ENCODE measurements at places on chromosomes 13 and 19.

DNA sequence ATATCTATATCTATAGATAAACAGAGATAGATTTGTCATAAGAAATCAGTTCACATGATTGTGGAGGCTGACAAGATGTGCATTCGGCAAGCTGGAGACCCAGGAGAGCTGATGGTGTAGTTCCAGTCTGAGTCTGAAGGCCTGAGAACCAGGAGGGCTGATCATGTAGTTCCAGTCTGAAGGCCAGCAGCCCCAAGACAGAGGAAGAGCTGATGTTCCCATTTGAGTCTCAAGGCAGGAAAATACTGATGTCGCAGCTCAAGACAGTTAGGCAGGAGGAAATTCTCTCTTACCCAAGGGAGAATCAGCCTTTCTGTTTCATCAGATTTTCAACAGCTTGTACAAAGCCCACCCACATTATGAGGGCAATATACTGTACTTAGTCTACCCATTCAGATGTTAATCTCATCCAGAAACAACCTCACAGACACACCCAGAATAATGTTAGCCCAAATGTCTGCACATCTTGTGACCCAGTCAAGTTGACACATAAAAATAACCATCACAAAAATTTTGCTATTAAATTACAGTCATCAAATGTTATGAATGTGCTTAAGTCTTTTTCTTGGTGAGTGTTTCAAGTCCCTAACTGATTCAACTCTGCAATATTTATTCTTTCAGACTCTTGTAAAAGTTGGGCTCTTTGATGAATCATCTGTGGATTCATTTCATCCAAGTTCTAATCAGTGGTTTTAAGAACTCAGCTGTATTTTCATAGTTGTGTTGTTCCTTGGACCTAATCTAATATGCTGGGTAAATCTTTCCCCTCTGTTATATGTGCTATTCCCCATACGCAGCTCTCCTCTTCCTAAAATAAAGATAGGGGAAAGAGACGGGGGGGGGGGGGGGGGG, 22.7 kb upstream of the LRCH1 start:
- DNase-seq = no peak

GRCh38 chr13:44437356-44438233, 64.0 kb downstream of the SERP2 start:
- DNase-seq = peak; percentile 36

- DNase-seq = no peak
These were observed 18.6 kb downstream of the DOCK9 start for GRCh38 chr13:98959291-98959690.

DNA sequence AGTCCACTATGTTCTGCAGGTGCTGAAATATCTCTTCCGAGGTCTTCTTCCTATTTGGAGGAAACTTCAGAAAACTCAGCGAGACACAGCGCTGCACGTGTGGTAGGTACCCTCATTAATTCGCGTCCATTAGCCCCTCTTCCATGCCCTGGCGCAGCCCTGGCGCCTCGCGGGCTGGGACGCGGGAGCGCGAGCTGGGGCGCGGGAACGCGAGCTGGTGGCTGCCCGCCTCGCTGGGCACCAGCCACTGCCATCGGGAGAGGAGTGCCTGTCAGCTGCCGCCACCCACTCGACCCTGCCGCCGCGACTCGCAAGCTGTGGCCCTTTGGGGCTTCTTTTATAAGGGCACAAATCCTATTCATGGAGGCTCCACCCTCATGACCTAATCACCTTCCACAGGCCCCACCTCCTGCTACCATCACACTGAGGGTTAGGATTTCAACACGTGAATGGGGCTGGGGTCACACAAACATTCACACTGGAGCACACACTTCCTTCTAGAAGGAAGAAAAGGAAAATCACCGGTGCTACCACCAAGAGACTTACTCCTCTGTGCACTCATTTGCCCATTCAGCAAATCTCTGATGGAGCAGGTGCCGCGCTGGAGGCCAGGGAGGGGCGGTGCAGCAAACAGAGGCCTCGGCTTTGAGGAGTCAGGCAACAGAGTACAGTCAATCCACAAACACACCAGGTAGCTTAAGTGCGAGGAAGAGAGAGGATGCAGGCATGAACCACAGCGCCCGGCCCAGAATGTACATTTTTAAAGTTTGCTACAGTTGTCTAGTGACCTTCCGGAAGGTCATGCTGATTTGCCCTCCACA, 43.0 kb upstream of the LATS2 start:
- no peak for DNase-seq

DNA sequence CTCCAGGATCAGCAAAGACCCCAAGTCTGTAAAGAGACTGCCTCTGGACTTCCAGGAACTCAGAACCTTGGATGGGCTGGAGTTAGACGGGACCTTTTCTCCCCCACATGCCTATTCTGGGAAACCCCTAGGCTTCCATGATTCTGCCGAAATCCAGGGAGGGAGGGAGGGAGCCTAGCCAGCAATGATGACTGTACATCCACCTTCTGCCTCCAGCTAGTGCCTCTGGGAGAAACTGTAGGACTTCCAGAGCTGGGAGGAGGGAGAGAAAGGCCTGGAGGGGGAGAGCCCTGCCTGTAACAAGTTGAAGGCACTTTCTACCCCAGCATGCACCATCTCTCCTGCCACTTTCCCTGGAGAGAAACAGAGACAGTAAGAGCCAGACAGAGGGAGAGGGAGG, 6.0 kb upstream of the HAS1 start:
- no peak for DNase-seq

GRCh38 chr13:79989217-79989661, 351.7 kb downstream of the SPRY2 start:
- DNase-seq = no peak

- DNase-seq = no peak
These were observed 73.1 kb downstream of the TNFSF13B start for GRCh38 chr13:108342369-108343289.

DNA sequence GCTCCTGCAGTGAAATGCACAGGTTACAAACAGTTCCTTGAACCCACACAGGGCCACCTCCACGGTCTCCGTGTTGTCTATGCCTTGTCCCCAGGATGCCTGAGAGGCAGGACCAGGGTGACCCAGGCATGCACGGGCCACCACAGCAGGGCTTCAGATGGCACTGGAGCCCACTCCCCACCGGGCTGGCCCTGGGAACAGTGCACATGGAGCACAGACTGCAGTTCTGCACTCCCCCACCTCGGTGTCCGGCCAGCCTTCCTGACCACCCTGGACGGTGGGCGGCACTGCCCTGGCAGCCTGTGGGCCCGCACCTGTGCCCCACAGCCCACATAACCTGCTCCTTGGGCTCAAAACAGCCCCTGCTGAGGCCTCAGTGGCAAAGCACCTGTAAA, 14.3 kb upstream of the SLC35E1 start:
- peak; percentile 51 for DNase-seq

- no peak for DNase-seq
These were observed 25.8 kb downstream of the COL4A1 start for GRCh38 chr13:110280985-110281688.

- DNase-seq = no peak
These were observed 405.5 kb downstream of the TBC1D4 start for GRCh38 chr13:75076476-75076875.

DNA sequence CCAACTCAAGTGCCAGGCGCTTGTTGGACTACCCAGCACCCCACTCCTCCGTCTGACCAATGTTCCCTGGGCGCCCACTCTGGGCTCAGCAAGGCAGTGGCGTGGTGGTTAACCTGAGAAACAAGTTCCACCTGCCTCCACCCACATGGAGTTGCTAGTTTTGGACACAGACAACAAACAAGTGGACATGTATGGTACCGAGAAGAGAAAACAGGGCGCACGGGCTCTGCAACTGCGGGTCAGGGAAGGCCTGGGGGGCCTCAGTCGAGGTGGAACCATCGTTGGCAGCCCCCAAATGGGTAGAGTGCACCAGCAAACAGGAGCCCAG, 2.5 kb downstream of the MIER2 start:
- DNase-seq = no peak

DNA sequence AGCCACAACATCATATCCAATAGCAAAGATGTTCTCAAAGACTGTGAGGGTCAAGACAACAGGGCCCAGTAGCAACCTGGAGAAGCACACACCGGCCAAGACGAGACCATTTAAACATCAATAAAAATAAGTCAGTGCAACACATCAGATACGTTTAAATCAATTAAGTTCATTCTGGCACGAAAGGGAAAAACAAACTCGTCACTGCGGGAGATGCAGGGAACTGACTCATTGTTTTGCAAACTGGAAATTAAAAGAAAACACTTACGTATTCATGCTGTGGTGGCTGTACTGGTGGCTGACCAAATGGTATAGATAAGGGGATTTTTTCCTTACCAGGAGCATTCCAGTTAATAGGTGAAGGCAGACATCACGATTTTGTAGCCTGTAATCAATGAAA, 26.3 kb upstream of the SLC15A1 start:
- no peak for DNase-seq

- no peak for DNase-seq
These were observed 16.0 kb upstream of the ZDHHC20 start for GRCh38 chr13:21475115-21475514.

DNA sequence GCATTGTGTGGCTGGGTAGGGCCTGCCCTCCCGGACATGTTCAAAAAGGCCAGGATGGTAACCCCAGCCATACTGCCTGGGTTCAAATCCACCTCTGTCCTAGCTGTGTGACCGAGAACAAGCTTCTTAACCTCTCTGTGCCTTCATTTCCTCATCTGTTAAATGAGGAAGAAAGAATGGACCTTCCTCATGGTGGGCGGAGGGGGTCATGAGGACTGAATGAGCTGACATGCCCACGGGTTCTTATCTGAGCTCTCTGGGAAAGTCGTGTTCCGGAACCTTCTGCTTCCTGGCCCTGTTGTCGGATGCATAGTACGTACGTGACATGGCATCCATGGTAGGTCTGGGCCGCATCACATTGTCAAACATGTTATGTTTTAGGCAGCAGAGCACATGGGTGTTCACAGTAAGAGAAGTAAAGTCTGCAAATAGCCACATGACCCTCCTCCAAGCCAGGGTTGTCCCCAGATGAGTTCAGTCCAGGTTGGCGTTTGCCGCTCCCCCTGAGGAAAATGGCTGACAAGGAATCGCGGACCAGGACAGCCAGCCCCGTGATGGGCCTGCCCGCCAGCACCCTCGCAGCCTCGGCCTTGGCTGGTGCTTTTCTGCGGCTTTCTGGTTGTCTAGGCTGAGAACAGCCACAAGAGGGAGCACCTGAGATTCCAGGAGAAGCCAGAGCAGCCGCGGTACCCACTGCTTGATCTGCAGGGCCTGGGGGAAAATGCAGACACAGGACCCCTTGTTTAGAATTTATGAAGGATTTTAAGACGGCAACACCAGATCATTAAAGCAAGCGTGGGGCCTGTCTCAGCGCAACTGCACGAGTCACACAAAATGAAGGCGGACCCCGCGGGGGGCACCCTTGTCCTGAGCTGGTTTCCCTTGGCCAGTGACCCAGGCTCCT, 2.4 kb upstream of the NTN5 start:
- peak; percentile 80 for DNase-seq

- DNase-seq = no peak
These were observed 460.6 kb downstream of the FGF14 start for GRCh38 chr13:101941095-101941783.

- no peak for DNase-seq
These were observed 57.9 kb downstream of the KDM4B start for GRCh38 chr19:5026706-5027273.

GRCh38 chr19:3080286-3080685, 13.9 kb upstream of the GNA11 start:
- DNase-seq = no peak

DNA sequence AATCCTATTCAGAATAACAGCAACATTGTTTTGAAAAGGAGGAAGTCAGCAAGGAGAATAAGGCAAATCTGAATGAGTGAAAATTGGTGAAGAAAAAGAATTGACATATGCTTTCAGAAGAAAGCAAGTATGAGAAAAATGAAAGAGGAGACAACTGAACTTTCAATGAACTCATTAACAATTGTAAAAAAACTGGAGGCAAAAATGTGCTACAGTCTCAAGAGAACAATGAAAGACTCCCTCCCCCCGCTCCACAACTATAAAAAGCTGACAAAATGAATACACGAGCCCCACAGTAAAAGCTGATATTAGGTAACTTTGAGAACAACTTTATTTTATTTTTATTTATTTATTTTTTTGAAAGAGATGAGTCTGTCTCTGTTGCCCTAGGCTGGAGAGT, 373.1 kb downstream of the DIAPH3 start:
- DNase-seq = no peak

GRCh38 chr13:50011461-50011860, 3.8 kb upstream of the KCNRG start:
- no peak for DNase-seq

DNA sequence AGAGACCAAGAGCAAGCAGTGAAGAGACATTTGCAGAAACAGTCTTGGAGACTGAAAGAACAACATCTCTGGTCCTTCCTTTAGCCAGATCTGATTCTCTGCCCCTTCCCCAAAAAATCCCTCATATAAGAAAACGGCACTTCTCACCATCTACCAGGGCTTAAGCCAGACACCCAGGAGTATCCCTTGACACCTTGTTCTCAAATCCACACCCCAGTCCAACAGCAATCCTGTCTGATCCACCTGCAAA, 1.7 kb upstream of the PLEKHG2 start:
- no peak for DNase-seq

DNA sequence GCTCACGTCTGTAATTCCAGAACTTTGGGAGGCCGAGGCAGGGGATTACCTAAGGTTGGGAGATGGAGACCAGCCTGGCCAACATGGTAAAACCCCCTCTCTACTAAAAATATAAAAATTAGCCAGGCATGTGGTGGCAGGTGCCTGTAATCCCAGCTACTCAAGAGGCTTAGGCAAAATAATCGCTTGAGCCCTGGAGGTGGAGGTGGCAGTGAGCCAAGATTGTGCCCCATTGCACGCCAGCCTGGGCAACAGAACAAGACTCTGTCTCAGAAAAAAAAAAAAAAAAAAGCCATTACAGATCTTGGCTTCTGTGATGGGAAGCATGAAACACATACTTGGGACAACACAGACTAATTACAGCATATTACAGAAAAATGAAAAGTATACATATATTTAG, 1404.5 kb upstream of the SPRY2 start:
- DNase-seq = no peak

DNA sequence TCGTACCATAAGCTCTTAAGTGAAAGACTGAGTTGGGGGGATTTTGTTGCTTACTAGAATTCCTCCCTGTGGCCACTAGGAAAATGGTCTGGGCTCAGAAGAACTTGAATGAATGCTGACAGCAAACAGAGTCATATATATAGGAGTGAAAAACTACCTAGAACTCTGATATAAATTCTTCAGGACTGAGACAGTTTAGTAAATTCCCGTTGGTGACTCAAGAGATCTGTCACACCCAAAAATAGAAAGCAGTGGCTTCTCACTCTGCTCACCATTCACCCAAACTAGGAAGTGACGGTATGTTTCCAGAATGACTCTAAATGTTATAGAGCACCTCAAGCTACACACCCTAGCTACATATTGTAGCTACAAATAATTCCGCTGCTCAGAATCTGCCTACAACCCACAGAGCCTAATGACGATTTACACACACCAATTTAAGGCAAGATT, 116.2 kb downstream of the TBC1D4 start:
- DNase-seq = no peak

GRCh38 chr13:92196591-92197256, 798.3 kb downstream of the GPC5 start:
- no peak for DNase-seq

- DNase-seq = no peak
These were observed 726 bp upstream of the TGFB1 start for GRCh38 chr19:41354343-41354953.

All from memory B cell (primary cell).